NCI-H1694 (cell line): ENCODE measurements at places on chromosomes 5 and 9.

- no peak for DNase-seq
These were observed 18.1 kb downstream of the C1QTNF2 start for GRCh38 chr5:160352308-160352707.

DNA sequence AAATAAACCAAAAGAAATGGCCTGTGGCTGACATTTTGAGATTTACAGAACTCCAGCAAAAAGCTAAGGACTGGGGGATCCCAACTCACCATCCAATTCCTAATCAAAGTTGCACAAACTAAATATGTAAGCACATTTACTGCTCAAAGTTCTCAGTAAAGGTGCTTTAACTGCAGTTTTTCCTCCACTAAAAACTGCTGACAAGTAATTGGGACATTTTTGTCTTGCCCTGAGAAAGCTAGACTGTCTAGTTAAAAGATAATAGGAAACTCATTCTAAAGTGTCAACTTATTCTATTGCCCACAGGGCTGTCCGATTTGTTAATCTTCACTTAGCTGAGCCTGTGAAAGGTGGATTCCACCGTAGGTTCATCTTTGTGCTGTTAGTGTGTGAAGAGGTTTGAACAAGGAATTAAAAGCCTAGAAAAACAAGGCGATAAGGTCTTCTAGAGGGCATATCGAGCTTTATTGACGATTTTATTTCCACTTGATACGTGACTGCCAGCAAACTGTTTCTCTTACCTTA lies 1.0 kb downstream of the DOCK8 start:
- no peak for DNase-seq

DNA sequence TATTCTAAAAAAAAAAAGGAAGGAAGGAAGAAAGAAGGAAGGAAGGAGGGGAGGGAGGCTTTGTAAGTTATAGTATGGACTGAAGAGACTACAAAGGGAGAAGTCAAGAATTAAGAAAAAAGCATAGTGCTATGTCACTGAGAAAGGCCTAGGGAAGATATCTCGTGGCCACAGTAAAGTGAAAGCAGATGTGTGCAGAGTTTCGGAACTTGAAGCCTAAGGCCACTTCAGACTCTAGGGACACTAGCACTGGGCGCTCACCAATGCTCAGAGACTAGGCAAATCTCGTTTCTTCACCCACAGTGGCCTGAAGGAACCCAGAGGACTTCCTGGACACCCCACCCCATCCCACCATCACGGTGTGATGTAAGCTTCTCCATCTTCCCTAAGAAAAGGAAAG lies 181.4 kb upstream of the TRPM3 start:
- no peak for DNase-seq

GRCh38 chr9:129675620-129676019 lies 10.2 kb downstream of the PRRX2 start:
- DNase-seq = no peak

- no peak for DNase-seq
These were observed 60.0 kb downstream of the MEGF9 start for GRCh38 chr9:120654272-120654671.

GRCh38 chr5:173570321-173571090 lies 45.9 kb downstream of the BOD1 start:
- DNase-seq = no peak

GRCh38 chr5:8943301-8943700 lies 602.6 kb downstream of the SEMA5A start:
- DNase-seq = no peak

- DNase-seq = no peak
These were observed 444.3 kb downstream of the ENC1 start for GRCh38 chr5:74196233-74196632.

DNA sequence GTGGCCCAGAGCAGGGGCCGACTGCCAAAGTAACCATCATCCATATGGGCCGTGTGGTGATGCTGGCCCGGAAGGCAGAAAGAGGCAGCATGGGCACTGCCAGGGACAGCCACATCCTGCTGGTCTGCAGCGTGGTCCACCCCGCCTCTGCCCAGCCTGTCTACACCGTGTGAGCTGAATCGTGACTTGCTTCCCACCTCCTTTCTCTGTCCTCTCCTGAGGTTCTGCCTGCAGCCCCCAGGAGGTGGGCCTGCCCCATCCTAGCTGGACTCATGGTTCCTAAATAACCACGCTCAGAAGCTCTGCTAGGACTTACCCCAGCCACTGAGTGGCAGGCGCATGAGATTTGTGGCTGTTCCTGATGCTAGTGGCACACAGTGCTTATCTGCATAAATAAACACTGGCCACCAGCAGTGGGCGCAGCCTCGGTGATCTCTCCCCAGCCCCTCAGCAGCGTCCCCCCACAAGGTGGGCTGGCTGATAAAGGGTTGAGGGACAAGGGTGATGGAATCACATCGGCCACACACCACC lies 22.6 kb upstream of the SUSD3 start:
- no peak for DNase-seq

DNA sequence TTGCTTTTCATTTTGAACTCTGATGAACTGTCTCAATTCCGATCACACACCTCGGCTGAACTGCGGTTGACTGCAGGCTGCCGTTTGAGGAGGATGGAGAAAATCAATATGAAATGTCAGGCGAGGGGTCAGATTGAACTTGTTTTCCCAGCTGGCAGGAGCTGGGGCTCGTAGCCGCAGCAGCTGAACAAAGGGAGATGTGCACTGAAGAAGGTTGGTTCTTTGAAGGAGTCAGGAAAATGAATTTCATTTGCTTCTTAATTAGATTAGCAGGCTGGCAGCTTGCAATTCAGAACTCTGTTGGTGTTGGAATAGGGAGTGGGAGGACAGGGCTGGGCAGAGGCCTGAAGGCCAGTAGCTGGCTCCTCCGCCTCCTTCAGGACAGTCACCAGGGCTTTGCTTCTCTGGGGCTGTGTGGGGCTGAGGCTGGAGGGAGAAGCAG lies 117.4 kb upstream of the GPR151 start:
- no peak for DNase-seq

- peak; percentile 88 for DNase-seq
These were observed 2.3 kb upstream of the TSC1 start for GRCh38 chr9:132946631-132947295.

DNA sequence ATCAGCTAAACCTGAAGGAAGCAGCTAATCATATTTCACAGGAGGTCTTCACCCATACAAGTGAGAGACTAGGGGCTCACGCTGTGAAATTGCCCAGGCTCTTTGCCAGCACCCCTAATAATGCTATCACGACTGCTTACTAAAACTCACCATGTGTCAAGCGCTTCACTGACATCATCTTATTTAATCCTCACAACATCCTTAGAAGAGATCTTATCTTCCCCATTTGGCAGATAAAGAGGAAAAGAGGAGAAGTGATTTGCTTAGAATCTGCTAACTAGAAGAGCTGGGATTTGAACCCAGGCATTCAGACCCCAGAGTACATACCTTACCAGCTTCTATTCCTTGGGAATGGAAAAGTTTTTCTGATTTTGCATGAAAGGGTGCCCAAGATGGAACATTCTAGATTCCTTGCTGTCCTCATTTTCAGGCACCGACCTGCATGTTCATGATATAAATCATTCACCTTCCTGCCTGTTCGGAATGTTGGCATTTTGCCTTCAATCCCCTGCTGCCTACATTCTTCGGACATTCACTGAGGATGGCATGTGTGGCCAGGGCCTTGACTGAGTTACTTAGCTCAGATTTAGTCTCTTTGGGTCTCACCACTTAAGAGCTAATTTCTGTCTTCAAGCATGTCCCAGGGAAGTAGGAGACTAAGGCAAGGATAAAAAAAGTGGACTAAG lies 88.1 kb downstream of the SH3TC2 start:
- DNase-seq = no peak

DNA sequence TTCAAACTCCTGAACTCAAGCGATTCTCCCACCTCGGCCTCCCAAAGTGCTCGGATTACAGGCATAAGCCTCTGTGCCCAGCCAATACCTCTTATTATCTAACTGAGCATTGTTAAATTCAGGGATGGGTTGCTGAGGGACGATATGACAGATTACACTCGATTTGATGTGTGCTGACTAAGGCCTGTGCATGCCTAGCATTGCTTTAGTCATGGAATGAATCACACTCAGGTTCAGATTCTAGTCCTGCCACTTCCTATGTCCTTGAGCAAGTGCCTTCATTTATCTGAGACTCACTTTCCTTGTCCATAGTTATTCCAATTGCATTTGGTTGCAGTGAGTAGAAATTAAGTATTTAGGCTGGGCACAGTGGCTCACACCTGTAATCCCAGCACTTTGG lies 19.5 kb downstream of the THBS4 start:
- DNase-seq = no peak

DNA sequence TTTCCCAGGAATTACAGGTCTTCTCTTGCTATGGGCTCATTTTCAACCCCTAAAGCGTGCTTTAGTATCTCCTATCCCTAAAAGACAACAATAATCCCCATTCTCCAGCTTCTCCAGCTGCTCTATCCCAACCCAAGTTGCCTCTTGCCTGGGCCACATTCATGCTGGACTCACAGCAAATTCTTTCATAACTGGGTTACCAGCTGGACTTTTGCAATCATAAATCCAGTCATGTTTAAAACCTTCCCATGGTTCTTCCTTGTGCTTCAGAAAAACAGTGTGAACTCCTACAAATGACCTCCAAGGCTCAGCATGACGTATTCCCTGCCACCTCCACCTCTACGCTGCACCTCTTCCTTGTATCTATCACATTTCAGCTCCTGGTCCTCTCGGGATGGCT lies 346.9 kb downstream of the GADD45G start:
- no peak for DNase-seq

GRCh38 chr5:1330146-1330846 lies 14.6 kb downstream of the CLPTM1L start:
- no peak for DNase-seq
